Tracheal epithelial cell (primary cell): ENCODE measurements at places on chromosomes 2 and 18. TPM values are rescaled to one million over a fixed set of nuclear protein-coding genes. Genes with fewer than 3 reads are reported as not detected.

MAL gene
- 1.3 and 55.9 TPM in 2 replicates for total RNA-seq

TSHZ1 gene
- total RNA-seq, result 1.2 and 3.6 TPM in 2 replicates

DNAJC5G gene
- not detected in 2 replicates for total RNA-seq

HRH4 gene
- total RNA-seq, result under 0.01 and 0.64 TPM in 2 replicates

HIBCH gene
- total RNA-seq, result 6.4 and 9.9 TPM in 2 replicates

IL1F10 gene
- not detected in 2 replicates for total RNA-seq

TNFAIP6 gene
- under 0.01 and 6.0 TPM in 2 replicates for total RNA-seq

ZAP70 gene
- not detected in 2 replicates for total RNA-seq

VWA3B gene
- total RNA-seq, result under 0.01 TPM in 1 of 2 replicates, not detected in the other

CNDP1 gene
- total RNA-seq, result not detected in 2 replicates

CLIP4 gene
- total RNA-seq, result 84.1 and 109 TPM in 2 replicates

TMEM247 gene
- total RNA-seq, result not detected in 2 replicates

PROC gene
- total RNA-seq, result 1.2 TPM in 1 of 2 replicates, not detected in the other

VSNL1 gene
- 6.4 and 8.7 TPM in 2 replicates for total RNA-seq

EFEMP1 gene
- total RNA-seq, result 116 and 188 TPM in 2 replicates

POU3F3 gene
- total RNA-seq, result under 0.01 and 4.8 TPM in 2 replicates

NAT8 gene
- total RNA-seq, result not detected in 2 replicates

GPR75 gene
- total RNA-seq, result 0.96 and 1.1 TPM in 2 replicates

DPY30 gene
- total RNA-seq, result 65.4 and 72.3 TPM in 2 replicates

GKN1 gene
- not detected in 2 replicates for total RNA-seq

SCYGR6 gene
- not detected in 2 replicates for total RNA-seq

KANSL1L gene
- total RNA-seq, result 7.5 and 8.0 TPM in 2 replicates

UGT1A8 gene
- total RNA-seq, result under 0.01 and 0.43 TPM in 2 replicates

RAPH1 gene
- 16.6 and 18.8 TPM in 2 replicates for total RNA-seq

AQP4 gene
- under 0.01 and 0.72 TPM in 2 replicates for total RNA-seq

RASGRP3 gene
- under 0.01 and 2.4 TPM in 2 replicates for total RNA-seq

LRP2 gene
- under 0.01 TPM in 1 of 2 replicates, not detected in the other for total RNA-seq

ASB18 gene
- not detected in 2 replicates for total RNA-seq

SLC38A11 gene
- not detected in 2 replicates for total RNA-seq

COL3A1 gene
- 0.43 and 2.7 TPM in 2 replicates for total RNA-seq

AFF3 gene
- under 0.01 TPM in 1 of 2 replicates, not detected in the other for total RNA-seq

CCDC102B gene
- 0.96 TPM in 1 of 2 replicates, not detected in the other for total RNA-seq

AOX1 gene
- total RNA-seq, result 4.7 and 15.7 TPM in 2 replicates

NEU2 gene
- not detected in 2 replicates for total RNA-seq

CNPPD1 gene
- total RNA-seq, result 30.1 and 30.9 TPM in 2 replicates

TFPI gene
- 5.3 and 19.0 TPM in 2 replicates for total RNA-seq

THUMPD2 gene
- 8.4 and 10.4 TPM in 2 replicates for total RNA-seq

SLC23A3 gene
- 0.43 and 0.48 TPM in 2 replicates for total RNA-seq

RUFY4 gene
- under 0.01 TPM in 1 of 2 replicates, not detected in the other for total RNA-seq

DAW1 gene
- 0.64 and 1.4 TPM in 2 replicates for total RNA-seq

MYO5B gene
- total RNA-seq, result 31.5 and 62.7 TPM in 2 replicates

ANTXR1 gene
- 3.2 and 4.6 TPM in 2 replicates for total RNA-seq

TSPYL6 gene
- not detected in 2 replicates for total RNA-seq

B3GNT7 gene
- total RNA-seq, result 0.21 and 1.7 TPM in 2 replicates

NCKAP1 gene
- 246 and 332 TPM in 2 replicates for total RNA-seq

C2orf72 gene
- 0.24 TPM in 1 of 2 replicates, not detected in the other for total RNA-seq

ADCYAP1 gene
- total RNA-seq, result not detected in 2 replicates

ELMOD3 gene
- 7.7 and 15.6 TPM in 2 replicates for total RNA-seq

NT5DC4 gene
- total RNA-seq, result not detected in 2 replicates

LBX2 gene
- total RNA-seq, result 1.2 and 3.2 TPM in 2 replicates

CPS1 gene
- 19.8 and 21.4 TPM in 2 replicates for total RNA-seq

ALPP gene
- total RNA-seq, result not detected in 2 replicates

KHK gene
- 0.85 and 1.7 TPM in 2 replicates for total RNA-seq

ANKRD39 gene
- total RNA-seq, result 4.1 and 5.1 TPM in 2 replicates

CPO gene
- not detected in 2 replicates for total RNA-seq

KCNIP3 gene
- 11.1 TPM in 1 of 2 replicates, not detected in the other for total RNA-seq

ZC3H6 gene
- 1.9 and 9.8 TPM in 2 replicates for total RNA-seq

NETO1 gene
- 0.24 TPM in 1 of 2 replicates, not detected in the other for total RNA-seq

HAUS1 gene
- 27.1 and 37.4 TPM in 2 replicates for total RNA-seq
